ENCODE measurements at places on chromosomes 1 and 21. TPM values are rescaled to one million over a fixed set of nuclear protein-coding genes. Genes with fewer than 3 reads are reported as not detected.

The NOS1AP gene
- total RNA-seq = not detected

GRCh38 chr1:176187001-176187400 is 20.1 kb downstream of the COP1 start:
- no peak for DNase-seq

DNA sequence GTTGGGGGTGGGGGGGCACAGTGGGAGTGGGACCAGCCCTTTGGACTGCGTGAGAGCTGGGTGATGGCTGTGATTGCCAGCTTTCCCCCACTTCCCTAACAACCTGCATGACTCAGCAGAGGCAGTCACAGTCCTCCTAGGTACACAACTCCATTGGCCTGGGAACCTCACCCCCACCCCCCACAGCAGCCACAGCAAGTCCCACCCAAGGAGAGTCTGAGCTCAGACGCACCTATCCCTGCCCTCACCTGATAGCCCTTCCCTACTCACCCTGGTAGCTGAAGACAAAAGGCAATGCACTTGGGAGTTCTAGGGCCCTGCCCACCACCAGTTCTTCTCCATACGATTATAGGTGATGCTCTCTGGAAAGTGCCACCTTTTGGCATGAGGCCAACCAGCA is 188.9 kb downstream of the ZNF648 start:
- no peak for DNase-seq

GRCh38 chr1:22592919-22593790 is 29.9 kb downstream of the EPHA8 start:
- DNase-seq = no peak

GRCh38 chr1:204524986-204525385 is 8.8 kb downstream of the MDM4 start:
- no peak for DNase-seq

DNA sequence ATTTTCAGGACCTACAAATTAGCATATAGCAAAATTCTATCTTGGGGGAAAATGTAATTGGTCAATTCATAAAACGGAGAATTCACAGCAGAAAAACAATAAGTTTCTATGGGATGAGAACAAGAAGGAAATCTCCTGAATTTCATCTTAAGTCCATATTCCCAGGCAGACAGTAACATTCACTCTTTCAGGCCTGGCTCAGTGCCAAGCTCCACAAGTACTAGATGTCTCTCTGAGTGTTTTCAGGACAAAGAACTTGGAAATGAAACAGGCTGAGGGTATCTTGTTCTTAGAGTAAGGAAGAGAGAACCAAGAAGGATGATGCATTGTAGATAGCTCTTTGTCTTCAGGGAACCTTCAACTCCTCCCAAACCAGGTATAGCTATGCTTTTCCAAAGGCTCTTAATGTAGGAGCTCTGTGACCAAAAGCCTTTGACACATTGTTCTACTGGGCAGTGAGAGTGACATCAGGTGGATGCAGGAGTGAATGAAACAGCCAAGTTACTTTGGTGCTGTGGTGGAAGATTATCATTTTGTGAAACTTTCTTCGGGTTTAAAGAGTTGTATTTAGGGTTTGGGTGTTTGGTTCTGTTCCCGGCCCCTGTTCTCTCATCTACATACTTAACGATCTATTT is 298.3 kb downstream of the GPATCH2 start:
- no peak for DNase-seq

DNA sequence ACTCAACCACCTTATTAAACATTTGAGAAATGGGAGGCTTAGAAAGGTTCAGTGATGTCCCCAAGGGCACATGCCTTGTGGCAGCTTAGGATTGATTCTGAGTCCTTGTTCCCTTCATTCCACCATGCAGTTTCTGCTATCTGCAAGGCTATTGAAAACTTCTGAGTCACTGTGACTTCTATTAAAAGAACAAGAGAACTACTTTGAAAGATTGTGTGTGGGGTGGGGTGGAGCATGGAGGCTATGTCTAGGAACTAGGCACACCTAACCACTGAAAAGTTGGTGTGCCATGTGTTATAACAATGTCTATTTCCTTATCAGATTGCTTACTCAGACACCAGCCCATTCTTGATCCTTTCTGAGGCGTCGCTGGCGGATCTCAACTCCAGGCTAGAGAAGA is 10.8 kb downstream of the MTARC1 start:
- DNase-seq = no peak

- peak; percentile 77 for DNase-seq
Observed at GRCh38 chr1:180309338-180309737, 79.3 kb downstream of the LHX4 start.

DNA sequence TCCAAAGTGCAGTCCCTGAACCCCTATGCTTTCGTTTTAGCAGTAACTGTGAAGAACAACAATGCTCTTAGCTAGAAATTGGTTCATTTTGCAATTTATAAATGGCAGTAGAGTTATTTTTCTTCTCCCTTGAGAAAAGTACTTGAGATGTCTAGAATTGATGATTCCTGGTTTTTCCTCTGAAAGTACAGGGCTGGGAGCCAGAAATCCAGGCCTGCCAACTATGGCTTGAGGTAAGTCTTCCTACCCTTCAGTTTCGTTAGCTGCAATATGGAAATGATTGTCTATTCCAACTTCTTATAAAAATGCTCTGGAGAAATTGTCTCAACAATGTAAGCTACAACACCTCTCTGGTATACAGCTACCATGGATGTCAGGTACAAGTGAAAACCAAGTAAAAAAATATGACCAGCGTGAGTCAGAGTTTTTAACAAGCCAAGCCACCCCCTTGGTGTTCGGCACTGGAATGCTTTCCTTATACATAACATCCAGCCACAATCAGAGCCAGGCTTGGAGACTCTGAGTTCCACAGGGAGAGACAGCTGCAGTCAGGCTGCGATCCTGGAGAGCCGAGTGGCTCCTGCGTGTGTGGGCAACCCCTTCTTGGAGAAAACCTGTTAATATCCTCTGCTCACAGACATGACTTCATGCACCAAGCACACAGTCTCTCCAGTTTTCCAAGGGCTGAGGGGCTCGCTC is 22.0 kb downstream of the TSPAN2 start:
- no peak for DNase-seq

DNA sequence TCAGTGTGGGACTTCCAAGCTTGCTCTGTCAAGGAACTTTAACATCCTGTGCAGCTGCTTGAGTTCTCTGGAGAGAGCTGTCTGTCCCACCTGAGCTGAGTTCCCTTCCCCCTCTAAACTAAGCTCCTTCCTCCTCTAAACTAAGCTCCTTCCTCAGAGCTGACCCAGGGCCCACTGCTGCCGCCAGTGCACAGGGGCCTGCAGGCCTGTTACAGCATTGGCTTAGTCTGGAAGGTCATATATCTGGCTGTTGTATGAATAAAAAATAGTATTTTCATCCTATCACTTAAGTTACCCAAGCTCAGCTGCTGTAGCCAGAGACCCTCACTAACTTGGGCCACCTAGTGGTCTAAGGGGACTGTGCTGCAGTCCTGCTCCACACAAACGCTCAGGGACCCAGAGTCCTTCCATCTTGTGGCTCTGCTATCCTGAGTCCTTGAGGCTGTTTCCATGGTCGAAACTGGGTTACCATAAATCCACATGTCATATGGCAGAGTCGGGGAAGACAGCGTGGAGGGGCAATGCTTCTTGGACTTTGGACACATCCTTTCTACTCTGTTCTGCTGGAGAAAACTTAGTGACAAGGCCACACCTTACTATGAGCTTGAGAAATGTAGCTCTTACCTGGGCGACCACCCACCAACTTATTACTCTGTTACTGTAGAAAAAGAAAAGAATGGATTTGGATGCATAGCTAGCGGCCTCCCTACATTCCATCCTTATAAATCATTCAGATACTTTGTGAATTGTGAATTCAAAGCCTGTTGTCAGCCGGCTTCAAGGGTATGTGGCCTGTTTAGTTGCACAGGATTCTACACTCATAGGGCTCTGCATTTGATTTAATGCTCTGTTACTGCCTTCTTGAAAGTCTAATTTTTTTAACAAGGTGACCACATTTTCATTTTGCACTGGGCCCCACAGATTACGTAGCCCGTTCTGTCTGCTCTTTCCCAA is 71.4 kb upstream of the GCLM start:
- no peak for DNase-seq

DNA sequence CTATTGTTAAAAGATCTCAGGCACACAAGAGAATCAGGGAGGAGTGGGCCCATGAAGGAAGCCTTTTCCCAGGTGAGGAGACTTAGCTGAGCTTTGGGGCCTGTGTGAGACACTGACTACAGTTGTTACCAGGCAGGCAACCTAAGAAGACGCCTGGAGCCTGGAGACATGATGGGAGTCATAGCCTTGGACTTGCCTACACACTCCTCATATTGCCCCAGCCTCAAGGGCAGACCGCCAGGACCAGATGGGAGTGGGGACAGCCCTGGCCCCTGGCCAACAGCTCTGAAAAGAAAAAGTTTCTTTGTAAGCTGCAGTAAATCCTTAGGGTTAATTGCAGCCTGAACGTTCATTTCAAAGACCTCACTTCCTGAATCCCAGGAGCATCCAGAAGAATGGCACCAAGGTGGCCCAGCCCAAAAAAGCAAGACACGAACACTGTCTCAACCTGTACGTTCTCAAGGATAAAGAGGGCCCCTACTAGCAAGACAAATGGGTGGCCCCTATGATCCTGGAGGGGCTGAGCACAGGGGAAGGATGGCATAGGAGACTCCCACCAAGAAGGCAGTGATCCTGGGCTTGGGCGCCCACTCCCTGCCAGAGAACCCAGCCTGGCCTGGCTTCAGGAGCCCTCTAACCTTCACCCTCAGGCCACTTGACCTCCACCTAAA is 33.2 kb upstream of the BTG2 start:
- no peak for DNase-seq

DNA sequence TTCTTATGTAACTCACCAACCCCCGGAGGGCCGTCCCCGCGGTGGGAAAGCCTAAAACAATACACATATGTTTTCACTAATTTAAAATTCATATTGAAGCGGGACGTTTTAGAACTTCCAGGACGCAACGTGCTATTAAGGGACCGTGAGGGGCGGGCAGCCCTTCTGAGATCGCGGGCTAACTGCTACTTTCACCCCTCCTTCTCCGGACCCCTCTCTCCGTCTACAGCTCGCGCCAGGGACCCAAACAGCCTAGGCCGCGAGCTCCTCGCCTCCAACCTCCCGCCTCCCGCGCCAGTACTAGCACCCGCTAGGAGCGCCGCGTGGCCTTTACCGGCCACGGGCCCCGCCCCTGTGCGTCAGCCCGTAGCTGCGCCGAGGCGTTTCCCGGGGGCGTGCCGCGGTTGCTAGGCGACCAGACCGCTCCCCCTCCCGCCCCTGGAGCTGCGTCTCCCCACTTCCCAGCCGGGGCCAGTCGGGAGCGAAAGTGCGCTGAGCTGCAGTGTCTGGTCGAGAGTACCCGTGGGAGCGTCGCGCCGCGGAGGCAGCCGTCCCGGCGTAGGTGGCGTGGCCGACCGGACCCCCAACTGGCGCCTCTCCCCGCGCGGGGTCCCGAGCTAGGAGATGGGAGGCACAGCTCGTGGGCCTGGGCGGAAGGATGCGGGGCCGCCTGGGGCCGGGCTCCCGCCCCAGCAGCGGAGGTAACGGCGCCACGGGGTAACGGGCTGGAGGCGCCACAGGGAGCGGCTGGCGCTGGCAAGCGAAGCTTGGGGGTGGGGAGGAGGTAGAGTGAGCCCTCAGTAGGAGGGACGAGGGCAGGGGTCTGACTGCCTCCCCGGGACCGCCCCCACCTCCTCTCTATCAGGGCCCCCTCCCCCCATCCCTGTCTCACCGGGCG is at the start of gene DYRK3:
Gene DYRK3, plus strand, starts transcription at position 457 of the 898 bp plus-strand sequence. Its CDS starts 168 bp downstream, at position 625.
- peak; percentile 85 for DNase-seq

The MTARC2 gene
- 8.7 TPM for total RNA-seq

DNA sequence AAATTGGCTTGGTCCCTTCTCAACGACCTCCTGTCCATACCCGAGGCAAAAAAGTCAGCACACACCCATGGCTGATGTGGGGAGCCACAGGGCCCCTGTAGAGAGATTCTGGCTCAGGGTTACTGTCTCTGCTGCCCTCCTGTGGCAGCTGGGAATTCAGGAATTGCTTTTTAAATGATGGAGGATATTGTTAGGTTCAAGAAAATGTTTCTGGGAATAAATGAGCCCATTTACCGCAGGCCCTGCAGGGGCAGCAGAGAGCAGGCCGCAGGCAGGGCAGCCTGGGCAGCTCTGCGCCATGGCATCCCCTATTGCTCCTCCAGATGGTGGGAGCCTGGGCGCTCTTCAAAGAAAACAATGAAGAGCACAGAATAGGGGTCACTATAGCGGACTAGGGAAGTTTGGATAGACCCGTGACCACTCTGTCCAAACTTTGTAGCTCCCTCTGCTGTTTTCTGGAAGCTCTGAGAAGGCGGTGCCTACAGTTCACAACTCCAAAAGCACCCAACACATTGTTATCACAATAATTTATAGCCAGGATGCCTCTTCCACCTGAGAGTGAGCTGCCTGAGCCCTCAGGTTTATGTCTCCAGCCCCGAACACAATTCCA is 201.1 kb downstream of the BACH1 start:
- DNase-seq = peak; percentile 19

DNA sequence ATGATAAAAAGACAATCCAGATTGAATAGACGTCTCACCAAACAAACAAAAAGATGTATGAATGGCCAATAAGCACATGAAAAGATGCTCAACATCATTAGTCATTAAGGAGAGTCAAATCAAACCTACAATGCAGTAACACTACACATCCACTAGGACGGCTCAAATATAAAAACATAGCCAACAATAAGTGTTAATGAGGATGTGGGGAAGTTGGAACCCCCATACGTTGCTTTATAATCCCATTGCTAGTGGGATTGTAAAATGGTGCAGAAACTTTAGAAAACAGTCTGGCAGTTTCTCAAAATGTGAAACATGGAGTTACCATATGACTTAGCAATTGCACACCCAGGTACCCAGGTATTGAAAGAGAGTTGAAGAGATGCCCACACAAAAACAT is 14.7 kb upstream of the IL24 start:
- DNase-seq = no peak

GRCh38 chr1:182611787-182612186 is 7.6 kb upstream of the RGS16 start:
- DNase-seq = no peak

DNA sequence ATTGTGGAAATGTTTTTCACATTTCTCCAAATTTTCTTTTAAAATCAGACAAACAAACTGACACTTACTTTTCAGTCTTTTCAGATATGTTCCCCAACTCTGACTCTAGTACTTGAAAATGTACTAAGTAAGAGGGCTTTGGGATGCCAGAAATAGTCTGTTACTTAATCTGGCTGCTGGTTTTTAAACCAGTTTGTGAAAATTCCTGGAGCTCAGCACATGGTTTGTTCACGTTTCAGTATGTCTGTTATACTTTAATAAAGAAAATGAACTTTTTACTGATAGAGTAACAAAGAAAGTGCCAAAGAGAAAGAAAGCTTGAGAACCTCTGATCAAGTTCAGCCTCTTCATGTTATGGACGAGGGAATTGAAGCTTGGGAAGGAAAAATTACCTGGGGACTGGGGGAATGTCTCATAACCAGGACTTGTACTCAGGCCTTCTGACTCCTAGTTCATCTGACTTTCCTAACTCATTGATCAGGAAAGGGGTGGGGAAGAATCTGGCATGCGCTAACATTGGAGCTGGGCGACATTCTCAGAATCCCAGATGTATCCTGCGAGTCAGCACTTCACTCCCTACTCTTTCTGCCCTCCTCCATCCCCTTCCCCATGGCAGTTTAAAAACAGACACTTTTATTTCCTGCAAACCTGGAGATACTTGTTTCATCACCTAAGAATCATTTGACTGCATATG is 30.8 kb upstream of the DNAJC6 start:
- no peak for DNase-seq

The EFNA3 gene
- total RNA-seq = 9.1 TPM

The SFN gene
- total RNA-seq = 211 TPM

Measured in Caki2 (cell line).